Sigmoid colon (tissue), 7 donors: ENCODE measurements at places on chromosomes 2 and 18. TPM values are rescaled to one million over a fixed set of nuclear protein-coding genes. Genes with fewer than 3 reads are reported as not detected.
A peak's percentile ranks its signal among the peaks of the same experiment; 100 is the strongest.

DNA sequence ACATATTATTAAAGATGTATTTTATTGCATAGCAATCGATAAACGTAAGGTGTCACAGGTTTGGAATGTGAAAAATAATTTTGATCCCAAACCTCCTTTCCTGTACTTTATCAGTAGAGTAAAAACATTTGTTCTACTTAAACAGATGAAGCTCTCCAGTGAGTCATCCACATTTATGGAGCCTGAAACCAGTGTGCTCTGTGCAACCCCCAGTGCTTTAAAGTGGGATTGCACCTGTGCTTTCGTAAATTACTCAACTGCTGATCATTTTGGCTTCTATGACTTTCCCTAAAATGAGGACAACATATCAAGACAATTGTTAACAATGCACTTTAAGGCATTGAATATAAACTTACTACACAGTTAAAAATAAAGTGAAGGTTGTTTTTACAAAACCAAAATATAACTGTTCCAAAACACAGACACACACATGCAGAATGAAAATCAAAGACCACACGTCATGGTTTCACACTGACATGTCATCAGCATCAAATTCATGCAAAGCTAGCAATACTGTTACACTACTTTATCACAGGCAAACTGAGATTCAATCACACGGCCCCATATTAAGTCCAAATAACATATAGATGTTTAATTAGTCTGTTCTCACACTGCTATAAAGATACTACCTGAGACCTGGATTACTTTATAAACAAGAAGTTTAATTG lies 9.7 kb downstream of the TMEM18 start:
- H3K27ac ChIP-seq: no peak overlapping the region
- no peak overlapping the region for H3K4me3 ChIP-seq
- no peaks in the 10 kb centered on the region for H3K27me3 ChIP-seq
- DNase-seq: no peak

GRCh38 chr2:234252772-234253171 lies 202.3 kb downstream of the SPP2 start:
- H3K4me1 ChIP-seq: peaks cover 3% of the 10 kb centered on the region
- no peak overlapping the region for H3K4me3 ChIP-seq
- no peaks in the 10 kb centered on the region for H3K27me3 ChIP-seq
- no peak overlapping the region for H3K27ac ChIP-seq
- no peaks in the 10 kb centered on the region for H3K36me3 ChIP-seq
- no peak for DNase-seq

GRCh38 chr18:75727456-75727855 lies 300.0 kb upstream of the SMIM21 start:
- H3K36me3 ChIP-seq: no peaks in the 10 kb centered on the region
- no peaks in the 10 kb centered on the region for H3K4me1 ChIP-seq
- H3K27me3 ChIP-seq: no peaks in the 10 kb centered on the region

GRCh38 chr2:173612354-173612753 lies 257.7 kb downstream of the CDCA7 start:
- no peaks in the 10 kb centered on the region for H3K36me3 ChIP-seq
- no peaks in the 10 kb centered on the region for H3K4me1 ChIP-seq
- H3K27me3 ChIP-seq: no peaks in the 10 kb centered on the region
- no peak overlapping the region for H3K4me3 ChIP-seq
- H3K27ac ChIP-seq: no peak overlapping the region

DNA sequence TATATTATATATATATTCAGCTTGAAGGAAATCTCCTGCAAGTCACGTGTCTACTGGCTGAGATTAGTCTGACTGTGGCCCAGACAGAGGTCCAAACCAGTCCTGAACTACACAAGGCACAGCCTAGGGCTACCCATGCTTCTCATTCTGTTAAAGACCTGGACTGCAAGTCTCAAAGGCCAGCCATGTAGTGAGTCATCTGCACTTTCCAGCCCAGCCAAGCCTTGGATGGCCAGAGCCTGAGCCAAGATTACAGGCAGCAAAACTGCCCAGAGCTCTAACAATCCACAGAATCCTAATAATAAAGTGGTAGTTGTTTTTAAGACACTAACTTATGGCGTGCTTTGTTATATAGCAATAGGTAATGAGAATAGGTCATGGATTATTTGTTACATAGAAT lies 259.6 kb downstream of the SS18 start:
- H3K36me3 ChIP-seq: no peaks in the 10 kb centered on the region
- no peak overlapping the region for H3K27ac ChIP-seq
- DNase-seq: no peak
- H3K27me3 ChIP-seq: no peaks in the 10 kb centered on the region

DNA sequence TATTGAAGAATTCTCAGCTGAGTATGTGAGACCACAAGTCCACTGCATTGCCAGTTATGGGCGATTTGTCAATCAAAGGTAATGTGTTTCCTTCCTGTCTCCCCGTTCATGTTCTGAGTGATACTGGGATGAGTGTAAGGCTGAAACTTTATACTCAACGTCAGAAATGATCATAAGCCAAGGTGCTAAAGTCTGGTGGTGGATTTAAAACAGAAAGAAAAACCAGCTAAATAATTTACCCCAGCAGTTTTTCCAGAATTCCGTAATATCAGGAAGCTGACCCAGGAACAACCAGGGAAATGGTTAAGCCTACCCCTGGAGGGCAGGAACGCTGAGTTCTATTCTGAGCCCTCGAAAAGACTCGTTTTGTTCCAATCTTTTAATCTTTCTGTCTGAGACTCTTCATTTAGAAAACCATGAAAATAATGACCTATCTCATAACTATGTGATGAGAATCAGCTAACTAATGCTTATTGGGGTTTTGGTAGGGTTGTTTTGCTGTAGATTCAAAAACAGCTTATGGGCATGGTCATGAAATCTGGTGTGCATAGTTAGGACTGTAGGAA lies 149.6 kb downstream of the LAMA3 start:
- DNase-seq: no peak
- no peaks in the 10 kb centered on the region for H3K36me3 ChIP-seq
- H3K27ac ChIP-seq: no peak overlapping the region
- no peaks in the 10 kb centered on the region for H3K27me3 ChIP-seq
- H3K4me3 ChIP-seq: no peak overlapping the region
- no peaks in the 10 kb centered on the region for H3K4me1 ChIP-seq

DNA sequence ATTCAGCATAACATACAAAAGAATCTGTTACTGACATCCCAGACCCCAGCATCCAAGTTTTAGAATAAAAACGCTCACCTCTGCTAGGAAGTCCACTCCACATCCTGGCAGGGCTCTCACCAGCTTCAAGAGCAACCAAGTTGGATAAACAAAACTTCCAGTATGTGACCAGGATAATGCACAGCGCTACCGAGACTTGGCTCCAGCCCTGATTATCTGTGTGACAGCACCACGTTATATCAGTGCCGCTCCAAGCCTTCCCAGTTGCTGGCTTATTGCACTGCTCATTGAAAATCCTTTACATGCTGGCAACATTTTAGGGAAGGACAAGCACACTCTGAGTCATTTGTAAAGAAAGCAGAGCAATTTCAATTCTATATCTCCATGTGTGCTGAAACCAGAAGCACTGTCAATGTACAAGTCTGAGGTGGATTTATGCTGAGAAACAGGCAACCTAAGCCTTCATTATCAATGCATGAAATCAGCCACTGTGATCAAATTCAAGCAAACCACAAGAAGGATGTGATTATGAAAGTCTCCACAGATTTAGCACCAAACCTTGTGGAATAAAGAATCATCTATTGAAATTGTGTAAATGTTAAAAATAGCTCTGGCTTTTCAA lies 115.7 kb downstream of the ZNF385B start:
- H3K36me3 ChIP-seq: no peaks in the 10 kb centered on the region
- no peak overlapping the region for H3K27ac ChIP-seq
- H3K27me3 ChIP-seq: no peaks in the 10 kb centered on the region
- no peak overlapping the region for H3K4me3 ChIP-seq

- no peak overlapping the region for H3K4me3 ChIP-seq
- no peaks in the 10 kb centered on the region for H3K27me3 ChIP-seq
- H3K36me3 ChIP-seq: no peaks in the 10 kb centered on the region
- H3K4me1 ChIP-seq: peaks cover 59% of the 10 kb centered on the region
Measured at GRCh38 chr2:189411860-189412259, 29.4 kb upstream of the WDR75 start.

GRCh38 chr2:28389399-28390240 lies 3.0 kb upstream of the FOSL2 start:
- no peaks in the 10 kb centered on the region for H3K36me3 ChIP-seq
- no peaks in the 10 kb centered on the region for H3K27me3 ChIP-seq
- H3K4me3 ChIP-seq: peak overlapping the region; percentile 96
- peak overlapping the region; percentile 100 for H3K27ac ChIP-seq
- DNase-seq: peak; percentile 54

- no peak overlapping the region for H3K4me3 ChIP-seq
- no peak for DNase-seq
- no peak overlapping the region for H3K27ac ChIP-seq
- no peaks in the 10 kb centered on the region for H3K4me1 ChIP-seq
- H3K27me3 ChIP-seq: no peaks in the 10 kb centered on the region
Measured at GRCh38 chr18:25604196-25604893, 252.4 kb upstream of the ZNF521 start.

DNA sequence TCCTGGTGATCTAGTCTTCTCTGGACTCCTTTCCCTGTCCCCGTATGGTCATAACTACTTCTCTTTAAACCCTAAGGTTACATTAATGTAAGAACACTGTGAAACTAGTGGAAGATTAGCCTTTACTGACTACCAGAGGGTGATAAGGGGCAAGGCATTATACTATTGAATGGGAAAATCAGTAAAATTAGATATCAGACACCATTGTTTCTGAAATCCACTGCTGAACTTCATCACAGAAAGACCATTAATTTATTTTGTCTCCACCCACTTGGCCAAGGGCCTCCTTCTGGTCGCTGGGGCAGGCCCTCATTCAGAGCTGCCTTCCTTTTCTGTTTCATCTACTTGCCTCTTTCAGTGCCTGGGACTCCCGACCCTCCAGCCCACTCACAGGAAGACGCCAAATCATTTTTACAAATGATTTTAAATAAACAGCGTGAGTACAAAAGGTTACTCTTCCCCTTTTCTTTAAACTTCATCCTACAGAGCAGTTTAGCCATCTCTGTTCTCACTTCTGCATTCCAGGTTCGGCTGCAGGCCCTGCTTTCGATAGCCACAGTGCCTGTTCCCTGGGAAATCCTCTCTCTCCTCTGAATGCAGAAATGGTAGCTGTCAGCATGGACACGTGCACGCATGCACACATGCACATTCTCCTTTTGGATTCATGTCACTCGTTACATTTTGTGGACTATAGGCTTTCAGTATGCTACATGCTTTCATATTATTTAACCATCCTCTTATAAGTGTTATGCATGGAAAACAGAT lies 70.3 kb upstream of the DOCK10 start:
- no peak overlapping the region for H3K4me3 ChIP-seq
- H3K27ac ChIP-seq: no peak overlapping the region
- no peaks in the 10 kb centered on the region for H3K27me3 ChIP-seq

- H3K4me1 ChIP-seq: no peaks in the 10 kb centered on the region
- H3K27me3 ChIP-seq: no peaks in the 10 kb centered on the region
- H3K27ac ChIP-seq: no peak overlapping the region
- H3K4me3 ChIP-seq: no peak overlapping the region
- peak; percentile 54 for DNase-seq
Measured at GRCh38 chr2:240603846-240604245, 17.3 kb downstream of the CAPN10 start.

DNA sequence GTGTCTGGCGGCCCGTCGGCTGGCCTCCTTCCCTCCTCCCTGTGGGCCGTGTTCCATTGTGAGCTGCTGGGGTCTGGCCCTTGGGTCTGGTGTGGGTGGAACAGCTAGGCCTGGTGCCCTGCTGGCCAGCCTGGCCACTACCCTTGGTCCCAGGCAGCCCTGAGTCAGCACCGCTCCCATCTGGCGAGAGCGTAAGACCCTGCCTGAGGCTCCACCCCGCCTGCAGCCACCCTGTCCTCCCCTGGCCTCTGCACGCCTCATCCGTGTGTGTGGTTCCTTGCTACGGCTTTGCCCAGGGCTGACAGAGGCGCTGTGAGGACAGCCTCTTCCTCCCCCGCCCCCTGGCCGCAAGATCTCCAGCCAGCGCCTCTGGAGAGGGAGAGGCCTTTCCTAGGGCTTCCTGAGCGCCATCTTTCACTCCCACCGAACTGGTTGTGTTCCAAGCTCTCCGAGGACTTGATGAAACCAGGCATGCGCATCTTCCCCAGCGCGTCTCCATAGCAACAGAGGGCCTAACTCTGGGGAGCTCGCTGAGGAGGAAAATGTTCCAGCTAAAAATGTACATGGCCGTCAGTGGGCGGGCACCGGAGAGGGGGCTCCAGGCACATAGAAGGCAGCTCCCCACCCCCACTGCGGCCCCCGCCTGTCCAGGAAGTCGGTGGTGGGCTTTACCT lies 83.0 kb downstream of the STPG4 start:
- H3K4me3 ChIP-seq: no peak overlapping the region
- peaks cover 83% of the 10 kb centered on the region for H3K4me1 ChIP-seq
- H3K27me3 ChIP-seq: no peaks in the 10 kb centered on the region
- no peaks in the 10 kb centered on the region for H3K36me3 ChIP-seq
- DNase-seq: peak; percentile 95

DNA sequence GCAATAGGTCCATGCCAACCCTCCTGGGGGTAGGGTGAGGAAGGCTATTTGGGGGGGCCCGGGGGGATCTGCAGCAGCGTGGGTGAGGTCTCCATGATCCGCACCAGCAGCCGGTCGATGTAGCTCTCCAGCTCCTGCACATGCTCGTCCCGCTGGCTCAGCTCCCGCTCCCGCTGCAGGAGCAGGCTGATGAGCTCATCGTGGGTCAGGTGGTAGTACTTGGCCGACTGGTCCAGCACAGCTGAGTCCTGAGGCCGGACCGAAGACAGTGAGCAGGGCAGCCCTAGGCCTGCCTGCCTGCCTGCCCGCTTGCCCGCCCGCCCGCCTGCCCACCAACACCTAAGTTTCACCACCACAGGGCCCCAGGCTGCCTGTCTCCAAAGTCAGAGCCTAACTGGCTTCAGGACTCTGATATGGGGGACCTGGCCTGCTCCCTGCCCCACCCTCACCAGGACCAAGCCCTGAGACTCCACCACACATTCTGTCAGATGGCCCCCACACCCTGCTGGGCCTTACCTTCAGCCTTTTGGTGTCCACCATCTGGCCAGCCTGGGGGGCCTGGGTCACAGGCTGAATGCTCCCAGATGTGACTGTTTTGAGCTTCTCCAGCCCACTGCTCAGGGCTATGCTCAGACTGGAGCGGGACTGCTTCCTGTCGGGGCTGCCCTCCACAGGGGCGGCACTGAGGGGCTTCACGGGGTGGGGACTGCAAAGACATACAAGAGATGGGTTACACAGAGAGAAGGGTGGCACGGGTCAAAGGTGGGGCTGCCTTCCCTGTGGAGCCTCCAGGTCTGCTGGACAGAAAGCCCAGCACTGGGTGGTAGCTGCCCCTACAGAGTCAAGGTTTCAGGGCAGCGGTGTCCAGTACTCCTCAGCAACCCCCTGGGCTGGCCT lies 4.2 kb upstream of the SFXN5 start:
- H3K27me3 ChIP-seq: no peaks in the 10 kb centered on the region
- H3K27ac ChIP-seq: peak overlapping the region; percentile 57
- peaks cover 39% of the 10 kb centered on the region for H3K36me3 ChIP-seq
- no peak overlapping the region for H3K4me3 ChIP-seq
- H3K4me1 ChIP-seq: no peaks in the 10 kb centered on the region

- H3K36me3 ChIP-seq: no peaks in the 10 kb centered on the region
- no peaks in the 10 kb centered on the region for H3K4me1 ChIP-seq
- H3K27ac ChIP-seq: no peak overlapping the region
- H3K4me3 ChIP-seq: no peak overlapping the region
Measured at GRCh38 chr2:36322108-36322507, 33.5 kb upstream of the CRIM1 start.

CYTIP gene
- total RNA-seq: 4.3 TPM

PLGLB1 gene
- 8.4 TPM for total RNA-seq

COL4A3 gene
- total RNA-seq: 0.83 TPM
